ENCODE measurements at places on chromosomes 12 and 14.

GRCh38 chr12:6613015-6613775, 6.0 kb upstream of the CHD4 start:
- DNase-seq: peak; percentile 87

- no peak for DNase-seq
Measured at GRCh38 chr12:9588749-9589148, 19.0 kb downstream of the KLRB1 start.

- peak; percentile 30 for DNase-seq
Measured at GRCh38 chr14:59688224-59689170, 111.9 kb upstream of the CCDC175 start.

GRCh38 chr12:118337194-118337838, 35.4 kb downstream of the TAOK3 start:
- no peak for DNase-seq

GRCh38 chr12:69657376-69658137, 41.5 kb downstream of the BEST3 start:
- no peak for DNase-seq

DNA sequence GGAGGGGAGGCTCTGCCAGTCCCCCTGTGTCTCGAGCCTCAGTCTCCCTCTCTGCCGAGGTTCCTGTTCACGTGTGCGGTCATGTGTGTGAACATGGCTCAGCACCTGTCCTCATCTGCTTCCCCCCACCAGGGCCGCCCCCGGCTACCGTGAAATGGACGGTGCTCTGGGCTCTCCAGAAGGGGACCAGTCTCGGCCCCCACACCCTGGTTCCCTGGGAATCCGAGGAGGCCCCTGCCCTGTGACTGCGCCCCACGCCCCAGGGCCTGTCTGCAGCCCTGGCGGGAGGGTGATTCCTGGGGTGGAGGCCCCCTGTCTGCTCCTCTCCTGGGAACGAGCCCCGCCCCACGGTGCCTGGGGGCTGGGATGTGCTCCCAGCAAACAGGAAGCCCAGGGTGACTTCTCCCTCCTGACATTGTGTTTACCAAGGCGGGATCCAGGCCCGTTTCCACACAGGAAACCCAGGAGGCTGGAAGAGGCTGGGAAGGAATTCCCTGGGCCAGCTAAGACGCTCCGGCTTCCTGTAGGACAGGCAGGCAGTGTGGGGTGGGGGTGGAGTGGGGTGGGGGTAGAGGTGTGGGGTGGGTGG, 46.6 kb downstream of the KIF26A start:
- DNase-seq: no peak

DNA sequence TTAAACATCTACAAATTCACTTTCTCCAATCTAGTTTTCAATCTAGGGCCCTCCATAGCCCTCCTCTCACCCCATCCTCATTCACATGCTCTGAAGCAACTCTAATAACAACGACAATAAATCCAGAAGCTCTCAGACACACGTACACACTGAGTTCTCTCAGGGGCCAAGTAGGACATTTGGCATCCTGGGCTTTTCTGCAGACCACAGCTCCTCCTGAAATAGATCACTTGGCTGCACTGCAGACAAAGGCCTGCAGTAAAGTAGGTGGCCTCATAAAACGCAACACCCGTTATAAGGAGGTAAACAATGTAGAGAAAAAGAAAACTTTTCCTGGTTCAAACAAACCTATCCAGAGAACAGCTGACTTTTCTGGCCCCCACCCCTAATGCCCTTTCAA, 111.2 kb downstream of the TMTC1 start:
- DNase-seq: no peak

DNA sequence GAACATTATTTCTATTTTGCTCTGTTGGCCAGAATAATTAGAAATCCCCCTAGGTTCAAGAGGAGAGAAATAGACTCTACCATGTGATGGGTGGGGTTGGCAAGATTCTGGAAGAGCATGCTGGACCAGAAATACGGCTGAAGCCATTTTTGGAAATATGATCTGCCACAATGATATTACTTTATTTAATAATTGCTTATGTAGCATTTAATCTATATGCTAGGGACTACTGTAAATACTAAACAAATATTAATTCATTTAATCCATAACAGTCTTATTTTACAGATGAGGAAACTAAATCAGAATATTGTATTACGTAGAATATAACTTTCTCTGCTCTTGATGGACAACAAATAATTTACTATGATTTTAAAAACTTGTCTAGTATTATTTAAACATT, 193.7 kb downstream of the RAD51B start:
- DNase-seq: no peak

DNA sequence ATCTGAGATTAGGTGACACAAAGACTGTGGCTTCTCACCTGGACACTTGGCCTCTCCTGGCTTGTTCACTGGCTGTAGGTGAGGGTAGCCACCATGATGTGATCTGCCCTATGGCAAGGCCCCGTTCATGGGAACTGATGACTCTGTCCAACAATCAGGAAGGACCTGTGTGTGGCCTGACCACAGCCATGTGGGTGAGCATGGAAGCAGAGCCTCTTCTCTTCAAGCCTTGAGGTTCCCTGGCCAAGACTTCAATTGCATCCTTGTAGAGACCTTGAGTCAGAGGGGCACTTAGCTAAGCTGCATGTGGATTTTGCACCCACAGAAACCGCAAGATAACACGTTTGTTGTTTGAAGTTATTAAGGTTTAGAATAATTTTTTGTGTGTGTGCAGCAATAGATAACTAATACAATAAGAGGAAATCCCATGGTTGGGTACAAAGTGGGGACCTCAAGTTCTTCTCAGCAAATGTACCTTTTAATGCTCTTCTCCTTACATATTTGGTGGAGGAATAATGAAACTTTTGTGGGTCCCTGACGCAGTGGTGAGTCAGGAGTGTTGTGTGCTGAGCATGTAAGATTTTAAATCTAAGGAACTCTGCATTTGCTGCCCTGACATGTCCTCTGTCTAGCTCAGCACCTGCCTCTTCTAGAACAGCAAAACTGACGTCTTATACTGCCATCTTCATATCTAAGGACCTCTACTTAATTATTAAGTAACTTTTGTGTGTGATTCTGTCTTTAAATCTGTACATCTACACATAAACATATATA, 27.5 kb upstream of the PLEKHG7 start:
- DNase-seq: no peak

DNA sequence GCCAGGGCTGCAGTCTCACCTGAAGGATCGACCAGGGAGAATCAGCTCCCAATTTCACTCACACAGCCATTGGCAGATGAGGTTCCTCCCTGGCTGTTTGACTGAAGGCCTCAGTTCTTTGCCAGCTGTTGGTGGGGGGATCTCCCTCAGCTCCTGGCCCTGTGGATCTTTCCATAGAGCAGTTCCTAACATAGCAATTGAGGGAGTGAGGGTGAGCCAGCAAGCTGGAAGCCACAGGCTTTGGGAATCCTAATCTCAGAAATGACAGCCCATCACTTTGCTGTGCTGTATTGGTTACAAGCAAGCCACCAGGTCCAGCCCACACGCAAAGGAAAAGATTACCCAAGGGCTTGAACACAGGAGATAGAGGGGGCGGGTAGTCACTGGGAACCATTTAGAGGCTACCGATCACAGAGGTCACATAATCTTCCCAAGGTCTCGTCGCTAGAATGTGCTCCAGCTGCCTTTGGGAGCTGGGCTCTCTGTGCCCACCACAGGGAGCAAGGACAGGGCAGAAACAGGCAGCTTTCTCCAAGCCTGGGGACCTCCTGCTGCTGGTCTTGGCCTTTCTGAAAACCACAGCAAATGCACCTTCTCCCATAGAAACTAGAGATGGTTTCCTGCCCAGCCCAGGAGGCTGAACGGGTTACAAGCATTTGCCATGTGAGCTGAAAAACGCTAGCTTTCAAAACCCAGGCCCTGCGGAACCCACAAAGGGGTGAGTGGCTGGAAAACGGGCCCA, 4.6 kb upstream of the OTUB2 start:
- DNase-seq: no peak

DNA sequence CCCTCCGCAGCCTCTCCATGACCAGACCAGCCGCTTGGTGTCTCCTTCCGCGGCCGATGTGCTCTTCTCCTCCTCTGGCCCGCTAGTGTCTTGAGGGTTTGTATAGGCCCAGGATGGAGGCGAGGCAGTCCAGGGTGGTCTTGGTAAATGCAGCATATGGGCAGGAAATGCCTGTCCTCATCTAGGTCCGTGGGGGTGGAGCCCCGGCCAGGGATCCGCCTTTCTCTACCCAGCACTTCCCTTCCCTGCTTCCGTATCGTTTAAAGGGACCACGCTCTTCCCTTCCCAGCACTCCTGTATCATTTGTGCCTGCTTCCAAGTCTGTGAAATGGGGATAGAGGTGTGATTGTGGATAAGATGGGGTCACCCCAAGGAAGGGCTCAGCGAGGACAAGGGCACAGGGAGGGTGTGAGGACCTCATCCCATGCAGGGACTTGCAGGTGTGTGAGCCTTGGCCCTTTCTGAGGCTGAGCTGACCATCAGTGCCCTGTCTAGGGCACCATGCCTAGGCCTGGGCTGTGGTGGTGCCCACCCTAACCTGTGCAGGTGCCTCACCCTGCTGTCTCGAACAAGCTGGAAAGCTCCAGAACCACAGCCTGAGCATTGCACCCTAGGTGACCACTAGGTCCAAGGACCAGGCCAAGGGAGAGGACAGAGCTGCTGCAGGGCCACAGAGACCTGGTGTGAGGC, 326.8 kb upstream of the RTL1 start:
- DNase-seq: no peak

- DNase-seq: no peak
Measured at GRCh38 chr12:104738776-104739642, 219.1 kb downstream of the SLC41A2 start.

DNA sequence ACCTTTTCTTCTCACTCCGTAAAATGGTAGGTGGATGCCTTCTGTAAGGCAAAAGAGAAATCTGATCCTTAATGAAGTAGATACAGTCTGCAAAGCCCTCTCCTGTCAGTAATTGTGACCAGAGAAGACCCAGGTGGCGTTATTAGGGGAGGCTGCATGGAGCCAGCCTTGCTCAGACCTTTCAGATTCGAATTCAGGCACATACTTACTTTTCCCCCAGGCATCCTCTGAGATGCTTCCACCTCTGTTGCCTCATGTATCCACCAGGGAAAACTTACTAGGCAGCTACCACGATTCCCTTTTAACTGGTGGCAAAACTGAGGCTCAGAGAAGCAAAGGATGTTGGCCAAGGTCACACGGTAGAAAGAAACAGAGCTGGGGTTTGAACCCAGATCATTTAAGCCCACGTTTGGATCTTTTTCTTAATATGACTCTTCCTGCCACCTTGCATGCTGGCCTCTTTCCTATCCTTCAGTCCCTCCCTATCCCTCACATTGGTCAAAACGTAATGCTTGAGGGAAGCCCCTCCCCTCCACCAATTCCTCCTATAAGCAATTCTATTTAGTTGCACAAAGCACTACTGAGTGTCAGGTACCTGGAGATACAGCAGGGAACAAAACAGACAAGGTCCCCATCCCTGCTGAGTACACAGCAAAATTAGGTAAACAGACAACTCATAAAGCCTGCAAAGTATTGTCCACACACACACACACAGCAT, 179.4 kb downstream of the KSR2 start:
- no peak for DNase-seq

GRCh38 chr12:78305808-78306207, 475.1 kb downstream of the NAV3 start:
- no peak for DNase-seq

- DNase-seq: no peak
Measured at GRCh38 chr12:52182384-52182783, 9.4 kb downstream of the KRT80 start.

DNA sequence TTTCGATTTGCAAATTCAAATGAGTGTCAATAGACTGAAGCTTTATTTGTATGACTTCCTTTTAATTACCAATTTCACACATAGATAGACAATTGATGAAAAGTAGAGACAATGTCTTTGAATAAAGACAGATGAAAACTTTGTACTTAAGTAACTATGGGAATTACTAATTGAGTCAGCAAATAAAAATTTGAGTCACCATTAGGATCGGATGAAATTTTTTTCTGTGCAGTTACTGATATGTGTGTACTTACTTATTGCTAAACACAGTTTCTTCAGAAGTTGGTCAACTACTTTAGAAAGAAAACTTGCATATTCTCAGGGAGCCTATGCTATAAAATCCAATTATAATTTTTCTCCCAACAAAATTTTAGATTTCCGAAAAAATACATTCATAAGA, 224.9 kb upstream of the SLC16A7 start:
- DNase-seq: no peak
